ENCODE measurements at places on chromosomes 12 and 14.

DNA sequence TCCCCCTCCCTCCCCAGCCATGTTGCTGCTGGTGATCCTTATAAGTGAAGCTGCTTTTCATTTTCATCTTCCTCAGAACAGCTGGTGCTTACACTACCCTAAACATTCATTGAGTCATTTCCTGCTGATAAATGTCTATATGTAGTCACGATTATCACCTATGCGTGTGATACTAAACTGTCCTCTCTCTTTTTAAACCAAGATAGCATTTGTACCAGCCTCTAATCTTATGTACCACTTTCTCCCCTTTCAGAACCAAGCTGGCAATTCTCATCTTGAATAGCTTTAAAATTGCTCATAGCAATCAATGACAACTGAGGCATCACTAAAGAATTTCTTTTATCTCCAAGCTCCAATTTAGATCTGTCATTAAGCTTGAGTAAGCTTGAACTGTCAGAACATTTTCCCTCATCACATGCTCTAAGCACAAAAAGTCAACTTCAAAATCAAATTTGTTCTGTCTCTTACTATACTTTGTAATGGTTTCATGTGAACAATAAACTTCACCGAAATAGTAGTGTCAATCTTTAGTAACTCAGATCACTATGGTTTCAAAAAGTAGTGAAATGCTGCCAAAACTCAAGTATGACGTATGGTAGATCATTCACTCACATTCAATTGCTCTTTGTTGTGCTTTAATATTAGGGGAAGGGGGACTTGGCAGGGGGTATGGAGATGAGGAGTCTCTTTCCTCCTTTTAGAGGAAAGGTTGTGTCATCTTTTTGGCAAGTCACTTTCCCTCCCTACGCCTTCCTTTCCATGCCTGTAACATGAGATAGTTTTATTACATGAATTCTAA is 178.1 kb upstream of the NOVA1 start:
- no peak for DNase-seq

- DNase-seq: no peak
Measured at GRCh38 chr14:51668870-51669269, 17.2 kb downstream of the FRMD6 start.

DNA sequence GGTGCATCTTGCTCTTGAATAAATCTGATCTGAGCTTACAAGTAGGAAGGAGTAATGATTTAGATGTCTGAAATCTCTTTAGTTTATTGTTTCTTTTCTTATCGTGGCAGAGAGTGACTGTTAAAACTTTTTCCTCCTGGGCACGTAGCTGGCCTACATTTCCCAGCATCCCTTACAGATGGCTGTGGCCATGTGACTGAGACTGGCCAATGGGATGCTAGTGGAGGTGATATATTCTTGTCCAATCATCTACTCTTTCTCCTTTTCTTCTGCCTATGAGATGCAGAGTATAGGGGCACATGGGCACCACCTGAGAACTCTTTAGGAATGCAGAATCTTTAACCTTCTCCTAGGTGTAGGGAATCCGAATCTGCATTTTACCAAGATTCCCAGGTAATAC is 237.3 kb downstream of the RGS6 start:
- no peak for DNase-seq

- DNase-seq: no peak
Measured at GRCh38 chr12:70543444-70543843, 93.8 kb downstream of the PTPRB start.

- no peak for DNase-seq
Measured at GRCh38 chr14:23364164-23365035, 572 bp downstream of the EFS start.

DNA sequence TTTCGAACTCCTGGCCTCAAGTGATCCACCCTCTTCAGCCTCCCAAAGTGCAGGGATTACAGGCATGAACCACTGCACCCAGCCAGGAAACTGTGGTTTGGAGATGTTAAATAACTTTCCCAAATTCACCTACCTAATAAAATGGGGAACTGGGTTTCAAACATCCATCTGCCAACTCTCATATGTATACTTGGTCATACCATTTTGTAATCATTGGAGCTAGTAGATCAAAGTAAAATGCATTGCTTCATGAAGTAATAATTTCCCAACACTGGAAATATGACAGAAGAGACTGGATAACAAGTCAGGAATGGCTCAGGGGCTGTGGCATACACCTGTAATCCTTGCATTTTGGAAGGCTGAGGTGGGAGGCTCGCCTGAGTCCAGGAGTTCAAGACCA is 5.3 kb upstream of the HECTD1 start:
- DNase-seq: no peak

DNA sequence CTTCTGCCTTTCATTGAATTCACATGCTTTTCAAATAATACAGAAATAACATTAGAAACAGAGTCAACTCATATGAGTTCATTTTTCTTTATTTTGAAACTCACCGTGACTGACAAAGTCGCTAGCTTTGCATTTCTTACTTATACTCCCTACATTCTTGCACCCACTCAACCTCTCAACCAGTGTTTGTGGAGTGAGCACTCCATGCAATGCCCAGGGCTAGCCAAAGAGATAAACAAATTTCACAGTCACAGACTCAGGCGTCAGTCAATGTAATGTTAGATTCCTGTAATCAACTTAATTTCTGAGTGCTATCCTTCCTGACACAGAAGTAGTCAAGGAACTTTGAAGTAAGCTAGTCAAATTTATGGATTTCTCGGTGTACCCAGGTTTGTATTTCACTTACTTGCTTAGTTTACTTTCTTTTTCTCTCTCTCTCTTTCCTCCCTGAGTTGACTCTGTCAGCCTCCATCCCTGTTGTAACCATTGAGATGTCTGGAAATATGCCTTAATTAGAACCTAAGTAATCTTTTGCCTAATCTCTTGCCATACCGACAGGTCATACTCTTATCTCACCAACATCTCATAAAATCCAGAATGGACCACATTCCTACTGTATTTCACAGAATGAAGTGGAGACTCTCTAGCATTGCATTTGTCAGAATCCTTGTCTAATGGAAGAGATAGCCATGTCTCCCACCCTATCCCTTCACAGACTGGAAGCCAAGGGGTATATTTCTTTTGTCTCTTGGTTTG is 413.0 kb downstream of the AEBP2 start:
- DNase-seq: no peak

DNA sequence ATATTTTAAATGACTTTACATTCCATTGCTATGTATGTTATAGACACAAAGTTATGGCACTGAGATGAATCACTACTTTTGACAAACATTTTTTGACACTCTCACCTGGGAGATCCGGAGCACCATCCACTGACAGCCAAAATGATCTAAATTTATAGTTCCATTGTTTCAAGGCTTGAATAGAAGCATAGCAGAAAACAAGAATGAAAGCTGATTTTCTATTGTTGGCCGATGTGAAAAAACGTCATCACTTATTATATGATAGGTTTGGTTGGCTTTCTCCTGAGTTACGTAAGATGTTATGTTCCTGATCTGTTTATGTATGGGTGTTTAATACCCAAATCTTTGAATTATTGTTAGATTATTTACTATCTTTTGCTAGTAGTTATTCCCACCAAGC is 306.2 kb downstream of the PAWR start:
- no peak for DNase-seq

- no peak for DNase-seq
Measured at GRCh38 chr14:51365241-51365965, 125.4 kb downstream of the TMX1 start.

- DNase-seq: no peak
Measured at GRCh38 chr12:5499566-5500330, 67.8 kb downstream of the NTF3 start.

- no peak for DNase-seq
Measured at GRCh38 chr14:23621204-23621931, 14.8 kb upstream of the DHRS2 start.

DNA sequence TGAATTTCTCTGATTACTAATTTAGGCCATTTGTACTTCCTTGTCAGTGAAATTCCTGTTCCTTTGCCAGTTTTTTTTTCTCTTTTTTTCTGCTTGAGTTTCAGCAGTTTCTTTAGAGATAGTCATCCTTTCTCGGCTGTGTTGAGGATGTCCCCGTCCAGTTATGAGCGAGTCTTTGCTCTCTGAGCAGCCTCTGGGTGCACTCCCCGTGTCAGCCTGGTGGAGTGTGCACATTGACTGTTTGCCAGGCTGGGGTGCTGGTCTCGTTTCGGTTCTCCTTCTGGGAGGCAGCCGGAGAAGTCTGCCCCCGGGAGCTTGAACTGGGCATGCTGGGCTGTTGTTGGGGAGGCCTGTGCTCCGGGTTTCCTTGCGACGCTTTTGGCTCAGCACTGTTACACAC is 3.0 kb downstream of the PACS2 start:
- DNase-seq: peak; percentile 78

DNA sequence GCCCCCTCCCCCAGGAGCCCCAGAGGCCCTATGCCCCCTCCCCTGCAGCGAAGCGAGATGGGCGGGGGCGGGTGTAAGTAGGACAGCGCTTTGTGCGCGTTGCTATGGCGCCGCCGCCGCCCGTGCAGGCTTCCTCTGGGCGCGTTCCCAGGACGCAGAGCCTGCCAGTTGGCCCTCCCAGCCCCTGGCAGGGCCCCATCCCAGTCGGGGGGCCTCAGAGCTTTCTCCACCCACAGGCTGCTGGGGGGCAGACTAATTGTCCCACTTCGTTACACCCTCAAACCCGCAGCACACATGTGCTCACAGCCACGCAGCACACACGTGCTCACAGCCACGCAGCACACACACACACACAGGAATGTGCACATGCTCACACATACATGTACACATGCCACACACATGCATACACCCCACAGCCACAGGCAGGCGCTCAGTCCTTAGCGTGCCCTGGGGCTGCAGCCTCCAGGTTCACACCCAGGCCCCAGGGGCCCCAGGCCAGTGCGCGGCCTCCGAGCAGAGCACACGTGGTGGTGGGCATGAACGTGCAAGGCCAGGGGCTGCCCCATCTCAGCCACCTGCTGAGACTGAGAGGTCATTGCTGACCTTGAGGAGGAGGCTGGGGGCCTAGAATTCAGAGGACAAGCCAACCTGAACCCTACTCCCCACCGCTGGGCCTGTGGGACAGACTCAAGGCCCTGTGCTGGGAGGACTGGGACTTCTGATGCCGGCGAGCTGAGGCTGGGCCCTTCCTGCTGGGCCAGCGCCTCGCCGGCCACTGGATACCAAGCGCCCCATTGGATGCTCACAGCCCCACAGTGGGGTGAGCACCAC is 15.6 kb downstream of the TRMT61A start:
- no peak for DNase-seq

- DNase-seq: no peak
Measured at GRCh38 chr12:57119294-57120085, 8.3 kb upstream of the STAT6 start.

DNA sequence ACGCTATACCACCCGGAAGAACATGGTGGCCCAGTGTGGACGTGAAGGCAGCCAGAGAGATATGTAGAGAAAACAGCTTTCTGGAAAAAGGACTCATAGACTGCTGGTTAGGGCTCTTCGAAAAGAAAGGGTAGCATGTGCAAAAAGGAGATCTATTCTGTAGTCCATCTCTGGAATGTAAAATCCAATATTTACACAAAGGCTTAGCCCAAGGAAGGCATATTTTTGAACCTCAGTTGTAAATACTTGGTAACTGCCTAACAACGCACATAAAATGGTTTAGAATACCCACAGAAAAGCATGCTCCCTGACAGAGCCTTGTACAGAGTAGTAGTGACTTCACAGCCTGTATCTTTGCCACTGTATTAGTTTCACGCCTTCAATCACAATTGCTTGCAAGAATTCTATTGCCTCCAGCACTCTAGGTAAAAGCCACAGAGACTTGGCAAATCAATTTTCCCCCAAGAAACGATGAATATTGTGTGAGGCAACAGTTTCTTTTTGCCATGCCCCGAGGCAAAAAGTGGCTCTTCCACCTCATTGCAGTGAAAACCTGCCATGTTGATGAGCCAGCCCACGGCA is 59.2 kb downstream of the TRIM9 start:
- DNase-seq: no peak

GRCh38 chr12:45244561-45245343 is 28.9 kb downstream of the ANO6 start:
- peak; percentile 94 for DNase-seq

DNA sequence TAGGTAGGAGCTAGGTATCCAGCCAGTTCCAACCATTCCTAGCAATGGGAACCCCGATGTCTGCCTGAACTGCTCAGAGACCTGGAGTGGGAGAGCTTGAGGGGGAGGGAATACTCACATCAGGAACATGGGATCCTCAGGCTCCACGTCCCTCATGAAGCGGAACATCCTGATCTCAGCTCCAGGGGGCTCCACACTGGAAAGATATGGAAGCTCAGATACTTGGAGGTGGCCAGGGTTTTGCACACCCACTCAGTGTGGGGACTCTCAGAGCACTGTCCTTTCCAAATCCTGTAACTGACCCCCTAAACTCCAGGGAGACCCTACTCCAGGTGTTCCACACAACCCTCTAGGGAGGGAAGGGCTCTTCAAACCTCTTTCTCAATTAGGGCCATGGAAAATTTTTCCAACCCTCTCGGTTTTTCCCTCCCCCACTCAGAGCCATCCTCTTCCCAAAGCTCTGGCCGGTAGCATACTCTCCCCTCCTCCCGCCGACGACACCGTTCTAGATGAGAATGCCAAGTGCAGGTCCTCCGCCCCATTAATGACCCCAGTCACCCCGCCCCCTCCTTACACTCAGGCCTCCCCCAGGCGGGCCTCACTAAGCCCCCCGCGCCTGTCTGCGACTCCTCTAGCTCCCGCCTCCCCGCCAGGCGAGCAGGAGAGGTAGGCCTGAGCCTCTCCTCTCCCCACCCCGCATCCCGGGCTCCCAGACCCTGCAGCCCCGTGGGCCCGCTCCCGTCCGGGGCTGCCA is 597 bp downstream of the MLF2 start:
- DNase-seq: no peak

GRCh38 chr14:105309371-105309770 is 5.2 kb upstream of the PACS2 start:
- DNase-seq: no peak

- no peak for DNase-seq
Measured at GRCh38 chr12:81207173-81207572, 129.3 kb downstream of the ACSS3 start.
